ENCODE measurements at places on chromosomes 12 and 14.

- DNase-seq: no peak
Observed at GRCh38 chr14:96888158-96888557, 91.0 kb downstream of the VRK1 start.

DNA sequence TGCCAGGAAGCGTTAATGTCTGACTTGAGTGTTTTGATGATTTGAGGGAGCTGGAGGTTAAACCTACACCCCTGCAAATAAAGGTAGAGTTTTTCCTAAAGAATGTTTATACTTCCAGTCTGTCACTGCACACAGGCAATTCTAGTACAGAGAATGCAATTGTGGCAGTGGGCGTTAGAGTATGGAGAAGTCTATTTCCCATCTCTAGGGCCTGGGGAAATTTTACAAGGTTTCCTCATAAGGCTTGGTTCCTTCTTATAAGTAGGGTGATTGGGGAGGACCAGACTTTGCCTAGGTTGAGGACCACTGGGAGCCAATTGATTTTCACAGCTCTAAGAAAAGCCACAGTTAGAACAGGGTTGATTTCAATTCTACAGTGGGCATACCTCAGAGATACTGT is 44.3 kb downstream of the IFNG start:
- DNase-seq: no peak

DNA sequence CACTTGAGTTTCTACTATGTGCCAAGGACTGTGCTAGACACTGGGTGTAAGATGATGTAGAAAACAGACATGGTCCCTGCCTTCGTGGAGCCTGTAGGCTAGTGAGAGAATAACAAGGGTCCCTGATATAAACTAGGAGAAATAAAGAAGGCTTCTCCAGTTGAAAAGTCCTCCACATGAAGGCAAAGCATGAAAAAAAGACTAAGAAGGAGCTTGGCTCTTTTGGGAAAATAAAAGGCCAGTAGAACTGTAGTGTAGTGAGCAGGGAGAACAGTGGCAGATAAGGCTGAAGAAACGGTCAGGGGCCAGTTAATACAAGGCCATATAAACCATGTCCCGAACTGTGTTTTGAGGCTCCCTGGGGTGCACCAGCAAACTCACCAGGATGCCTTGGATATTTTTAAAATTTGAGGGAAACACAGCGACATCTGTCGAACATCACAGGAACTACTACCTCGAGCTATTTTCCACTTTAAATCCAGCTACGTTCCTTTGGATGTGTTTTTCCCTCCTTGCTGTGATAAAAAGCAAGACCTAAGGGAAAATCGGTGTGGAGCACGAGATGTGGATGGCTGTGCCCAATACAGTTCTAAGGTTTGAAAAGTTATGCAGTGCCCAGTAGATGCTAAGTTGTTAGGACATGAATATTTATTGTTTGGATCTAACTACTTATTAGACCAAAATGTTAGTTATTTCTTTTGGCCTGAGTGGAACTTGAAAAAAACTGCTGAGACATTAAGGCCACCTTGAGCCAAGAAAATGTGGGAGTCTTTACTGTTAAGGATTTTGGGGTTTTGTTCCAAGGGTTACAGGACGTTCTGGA is 8.5 kb upstream of the CFL2 start:
- DNase-seq: no peak

DNA sequence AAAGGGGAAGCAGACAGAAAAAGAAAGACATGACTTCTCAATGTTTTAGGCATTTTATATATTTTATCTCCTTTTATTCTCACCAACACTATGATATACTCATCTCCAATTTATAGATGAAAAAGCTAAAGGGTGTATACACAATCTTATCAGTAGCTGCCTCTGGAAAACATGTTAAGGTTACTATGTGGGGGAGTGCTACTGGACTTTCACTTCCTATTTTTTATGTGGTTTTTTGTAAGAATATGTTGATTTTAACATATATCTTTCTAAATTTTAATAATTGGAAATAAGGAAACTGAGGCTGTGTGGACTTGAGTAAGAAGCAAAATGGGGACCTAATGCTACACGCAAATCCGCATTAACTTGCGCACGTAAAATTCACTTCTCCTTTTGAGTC is 99.6 kb upstream of the PDE3A start:
- no peak for DNase-seq

- no peak for DNase-seq
Observed at GRCh38 chr14:25833341-25834126, 764.3 kb downstream of the NOVA1 start.

DNA sequence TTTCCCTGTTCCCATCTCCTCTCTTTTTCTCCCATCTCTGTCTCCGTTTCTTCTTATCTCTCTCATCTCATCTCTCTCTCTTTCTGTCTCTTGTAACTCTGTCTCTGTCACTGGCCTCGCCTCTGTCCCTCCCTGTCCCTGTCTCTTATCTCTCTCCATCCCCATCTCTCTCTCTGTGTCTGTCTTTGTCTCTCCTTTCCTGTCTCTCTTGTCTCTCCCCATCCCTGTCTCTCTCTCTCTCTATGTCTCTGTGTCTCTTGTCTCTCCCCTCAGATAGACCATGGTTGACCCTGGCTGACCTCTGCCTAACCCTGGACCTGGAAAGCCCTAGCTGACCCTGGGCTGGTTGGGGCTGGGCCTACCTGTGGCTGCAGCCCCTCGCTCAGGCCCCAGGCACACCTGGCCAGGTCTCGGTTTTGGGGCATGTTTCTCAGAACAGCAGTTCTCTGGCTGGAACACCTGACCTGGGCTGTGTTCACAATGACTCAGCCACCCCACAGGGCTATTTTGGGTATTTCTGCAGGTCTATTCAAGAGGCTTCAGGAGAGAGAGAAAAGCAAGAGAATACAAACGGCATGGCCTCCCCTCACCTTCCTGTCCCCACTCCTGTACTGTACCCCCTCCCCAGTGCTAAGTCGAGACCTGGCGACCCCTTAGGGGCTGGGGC is 174.4 kb downstream of the TMEM121 start:
- DNase-seq: no peak

GRCh38 chr14:49051328-49052060 is 534.7 kb downstream of the RPS29 start:
- DNase-seq: no peak

DNA sequence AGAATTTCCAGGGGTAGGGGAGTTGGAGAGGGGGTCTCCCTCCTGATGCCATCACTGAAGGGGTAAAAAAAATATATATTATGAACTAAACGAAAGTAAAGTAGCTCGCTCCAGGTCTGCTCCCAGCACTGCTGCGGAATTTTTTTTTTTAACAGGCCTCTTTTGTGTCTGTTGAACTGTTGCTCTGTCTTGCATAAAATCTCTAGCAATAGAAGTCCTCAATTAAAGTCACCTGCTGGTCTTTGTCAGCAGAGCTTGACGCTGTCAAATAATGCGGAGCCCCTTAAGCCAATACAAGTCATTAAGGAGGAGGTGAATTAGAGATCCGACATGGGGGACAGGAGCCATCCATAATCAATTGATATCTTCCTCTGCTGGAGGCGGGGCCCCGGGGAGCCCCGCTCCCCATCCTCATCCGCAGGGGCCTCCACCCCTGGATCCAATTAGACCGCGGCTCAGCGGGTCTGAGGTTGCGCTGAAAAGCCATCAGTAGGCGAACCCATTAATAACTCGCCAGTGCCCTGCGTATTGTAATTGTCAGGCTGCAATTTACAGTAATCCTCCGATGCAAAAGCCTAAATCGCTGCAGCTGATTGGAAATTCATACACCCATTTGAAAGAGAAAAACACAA is 85.6 kb downstream of the DICER1 start:
- DNase-seq: no peak

GRCh38 chr12:53222170-53222721 is 9.8 kb downstream of the RARG start:
- DNase-seq: no peak

- peak; percentile 20 for DNase-seq
Observed at GRCh38 chr12:2691345-2692071, 103.3 kb upstream of the FKBP4 start.

DNA sequence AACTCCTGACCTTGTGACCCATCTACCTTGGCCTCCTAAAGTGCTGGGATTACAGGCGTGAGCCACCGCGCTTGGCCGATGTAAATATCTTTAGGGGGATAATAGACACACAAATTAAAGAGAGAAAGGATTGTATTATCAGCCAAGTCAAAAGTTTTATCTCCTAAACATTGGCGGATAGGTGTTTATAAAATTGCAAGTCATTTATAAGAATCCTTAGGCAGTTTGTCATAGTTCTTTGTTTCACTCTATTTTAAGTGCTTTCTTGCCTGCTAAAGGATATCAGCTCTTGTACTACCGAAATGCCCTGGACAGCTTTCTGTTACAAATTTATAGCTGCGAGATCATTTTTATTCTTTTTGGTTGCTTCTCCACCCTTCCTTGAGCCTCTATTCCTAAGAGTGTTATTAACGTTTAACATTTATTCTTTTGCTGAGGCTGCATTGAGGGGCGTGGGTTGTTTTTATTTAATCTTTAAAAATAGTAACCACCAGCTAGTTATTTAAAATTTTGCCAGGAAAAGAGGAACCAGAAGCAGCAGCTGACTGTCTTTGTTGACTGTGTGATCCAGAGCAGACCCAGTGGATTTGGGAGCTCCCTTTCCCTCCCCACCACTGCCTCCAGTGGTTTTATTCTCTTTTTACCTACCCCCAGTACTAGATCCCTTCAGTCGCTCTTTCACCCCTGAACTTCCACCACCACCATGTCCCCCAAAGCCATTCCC is 106.4 kb downstream of the DIP2B start:
- DNase-seq: no peak

- DNase-seq: no peak
Observed at GRCh38 chr12:22529281-22530060, 14.9 kb downstream of the C2CD5 start.

DNA sequence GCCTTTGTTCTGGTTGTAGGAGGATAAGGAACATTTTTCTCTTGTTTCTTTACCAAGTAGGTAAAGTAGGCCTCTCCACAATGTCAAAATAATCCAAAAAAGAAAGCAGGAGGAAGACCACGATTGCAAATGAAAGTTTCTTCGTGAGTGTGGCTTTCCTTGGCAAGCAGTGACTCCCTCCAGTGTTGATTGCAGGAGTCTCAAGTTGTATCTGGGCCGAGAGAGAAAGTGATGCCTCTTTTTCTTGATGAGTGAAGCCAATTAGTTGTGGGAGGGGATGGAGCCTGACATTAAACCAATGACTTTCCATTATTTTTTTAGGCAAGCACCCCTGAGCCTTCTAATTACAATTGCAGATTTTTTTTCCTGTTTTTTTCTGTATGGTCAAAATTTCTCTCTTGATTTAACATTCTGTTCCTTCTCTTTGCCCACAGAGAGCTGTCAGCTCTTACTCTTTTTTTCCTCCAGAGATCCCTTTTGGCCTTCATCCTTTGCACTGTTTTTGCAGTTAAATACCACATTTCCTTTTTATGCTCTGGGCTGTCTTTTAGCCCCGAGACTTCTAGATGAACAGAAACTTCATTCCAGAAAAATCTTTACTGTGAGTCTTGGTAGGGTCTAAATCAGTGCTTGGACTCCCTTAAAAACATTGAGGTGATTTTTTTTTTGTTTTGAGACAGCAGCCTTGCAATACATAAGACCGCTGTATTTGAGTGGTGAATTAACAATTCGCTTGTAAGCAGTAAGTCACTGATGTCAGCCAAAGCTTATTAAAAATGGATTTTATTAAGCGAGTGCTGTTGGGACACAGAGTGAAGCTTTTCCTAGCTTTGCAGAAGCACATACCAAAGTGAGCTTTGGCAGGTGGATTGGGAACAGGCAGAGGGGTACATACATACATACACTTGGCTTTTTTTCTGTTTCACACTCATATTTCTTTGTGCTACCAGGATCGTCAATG is 15.8 kb downstream of the FBXW8 start:
- no peak for DNase-seq

DNA sequence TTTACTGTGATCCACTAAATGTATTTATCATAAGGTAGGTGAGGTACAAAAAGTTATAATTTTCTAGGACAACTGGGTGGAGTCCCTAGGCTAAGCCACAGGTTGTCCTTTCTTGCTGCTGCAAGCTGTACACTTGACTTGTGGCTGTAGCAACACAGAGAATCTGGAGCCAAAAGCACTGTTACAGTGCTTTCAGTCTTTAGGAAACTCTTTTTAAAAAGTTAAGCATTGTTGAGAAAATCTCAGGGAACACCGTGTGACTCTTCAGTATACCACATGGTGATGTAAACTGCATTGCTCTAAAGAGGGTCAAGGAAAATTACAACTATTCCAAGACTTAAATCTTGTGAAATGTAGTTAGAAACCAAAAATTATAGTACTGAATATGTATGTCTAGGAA is 11.4 kb downstream of the SLC15A5 start:
- DNase-seq: no peak

DNA sequence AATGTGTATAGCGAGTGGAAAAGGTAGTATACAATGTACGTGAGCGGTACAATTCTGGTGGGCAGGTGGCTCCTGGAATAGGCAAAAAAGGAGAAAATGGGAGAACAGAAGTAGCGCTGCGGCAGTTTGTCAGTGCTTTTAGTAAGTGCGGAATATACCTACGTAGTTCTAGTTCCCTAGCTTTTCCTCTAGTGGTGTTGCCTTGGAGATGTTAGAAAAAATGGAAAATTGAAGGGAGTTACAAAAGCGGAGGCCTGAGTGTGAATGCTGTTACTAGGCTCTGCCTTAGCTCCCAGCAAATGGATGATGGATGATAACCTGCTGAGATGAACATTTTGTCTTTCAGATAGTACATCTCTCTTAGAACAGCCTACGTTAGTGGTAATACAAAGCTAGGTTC is 1.1 kb downstream of the TTC8 start:
- DNase-seq: no peak

DNA sequence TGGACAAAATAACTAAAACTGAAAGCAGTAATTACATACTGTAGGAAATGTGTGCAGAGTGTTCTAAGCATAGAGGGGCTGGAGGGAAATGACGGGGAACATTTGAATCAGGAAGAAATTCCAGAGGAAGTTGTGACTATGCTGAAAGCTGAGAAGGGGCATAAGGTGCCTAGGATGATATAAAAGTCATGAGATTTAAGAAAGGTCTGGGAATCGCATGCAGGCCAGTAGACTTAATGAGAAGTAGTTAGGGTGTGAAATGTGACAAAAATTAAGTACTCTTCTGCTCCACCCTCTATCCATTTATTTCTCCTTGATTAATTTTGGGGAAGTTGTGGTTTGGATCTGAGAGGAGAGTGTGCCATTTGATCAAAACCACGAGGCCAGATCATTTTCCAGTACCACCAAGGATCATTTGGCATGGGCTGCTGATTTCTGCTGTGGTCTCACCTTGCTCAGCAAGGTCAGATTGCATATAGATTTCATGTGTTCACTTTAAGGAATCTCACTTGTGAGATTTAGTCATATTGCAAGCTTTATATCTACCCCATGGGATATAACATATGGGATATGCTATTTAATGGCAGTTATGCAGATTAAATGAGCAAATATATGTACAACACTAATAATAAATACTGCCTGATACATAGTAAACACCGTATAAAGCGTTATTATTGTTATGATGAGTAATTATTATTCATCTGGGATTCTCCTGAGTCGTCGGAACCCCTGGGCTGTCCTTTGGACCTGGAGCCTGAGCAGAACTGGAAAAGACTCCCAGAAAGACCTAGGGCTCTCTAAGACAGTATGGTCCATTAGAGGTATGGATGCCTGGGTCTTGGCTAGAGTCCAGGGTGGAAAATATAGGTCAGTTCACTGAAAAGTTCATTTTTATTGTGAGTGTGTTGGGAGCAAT is 72.3 kb downstream of the SRGAP1 start:
- DNase-seq: no peak

GRCh38 chr12:104699489-104700190 is 242.9 kb downstream of the CHST11 start:
- DNase-seq: no peak
